ENCODE measurements at places on chromosomes 13 and 19. TPM values are rescaled to one million over a fixed set of nuclear protein-coding genes. Genes with fewer than 3 reads are reported as not detected.

The ZNF254 gene
- 3.6 TPM for total RNA-seq

The ZNF154 gene
- 2.0 TPM for total RNA-seq

The POLRMT gene
- 36.2 TPM for total RNA-seq

The GPR12 gene
- total RNA-seq: not detected

The MED26 gene
- total RNA-seq: 8.0 TPM

The LRFN3 gene
- total RNA-seq: 12.7 TPM

The COG3 gene
- total RNA-seq: 38.1 TPM

The THSD1 gene
- 18.6 TPM for total RNA-seq

The ZNF547 gene
- total RNA-seq: 0.62 TPM

The ANGPTL4 gene
- 121 TPM for total RNA-seq

The SLC5A5 gene
- not detected for total RNA-seq

The CDX2 gene
- total RNA-seq: not detected

The ZNF28 gene
- 12.0 TPM for total RNA-seq

The GRIK5 gene
- total RNA-seq: 0.04 TPM

The C2CD4C gene
- 0.15 TPM for total RNA-seq

The IL12RB1 gene
- total RNA-seq: not detected

The ZNF507 gene
- total RNA-seq: 5.2 TPM

The ZNF841 gene
- 8.6 TPM for total RNA-seq

The SERPINE3 gene
- 0.04 TPM for total RNA-seq

The CHMP2A gene
- 114 TPM for total RNA-seq

The SIRT2 gene
- total RNA-seq: 64.2 TPM

The GADD45GIP1 gene
- total RNA-seq: 102 TPM

The ZNF135 gene
- 0.46 TPM for total RNA-seq

The PPM1N gene
- total RNA-seq: 4.1 TPM

The CFD gene
- total RNA-seq: not detected

The CLPTM1 gene
- 34.9 TPM for total RNA-seq

The MYADM gene
- total RNA-seq: 29.8 TPM

The FCAR gene
- total RNA-seq: not detected

The ZNF568 gene
- 3.4 TPM for total RNA-seq

The APOC4 gene
- not detected for total RNA-seq

The ZNF581 gene
- 20.5 TPM for total RNA-seq

The OR7A5 gene
- not detected for total RNA-seq

The CGB1 gene
- total RNA-seq: not detected

The CCDC8 gene
- total RNA-seq: 27.7 TPM

The SHC2 gene
- not detected for total RNA-seq

The SLC25A42 gene
- total RNA-seq: 2.8 TPM

The OR10H1 gene
- total RNA-seq: not detected

The TBXA2R gene
- 0.23 TPM for total RNA-seq

The ZNF180 gene
- total RNA-seq: 2.5 TPM

The CGB3 gene
- total RNA-seq: not detected

The ARHGAP45 gene
- total RNA-seq: 5.4 TPM

The ZIC5 gene
- not detected for total RNA-seq

The ICAM5 gene
- 8.8 TPM for total RNA-seq

The HAUS5 gene
- 13.1 TPM for total RNA-seq
